ENCODE measurements at places on chromosomes 7 and 10.

GRCh38 chr10:11209830-11210181 is 192.1 kb downstream of the CELF2 start:
- ATAC-seq, result no peak

DNA sequence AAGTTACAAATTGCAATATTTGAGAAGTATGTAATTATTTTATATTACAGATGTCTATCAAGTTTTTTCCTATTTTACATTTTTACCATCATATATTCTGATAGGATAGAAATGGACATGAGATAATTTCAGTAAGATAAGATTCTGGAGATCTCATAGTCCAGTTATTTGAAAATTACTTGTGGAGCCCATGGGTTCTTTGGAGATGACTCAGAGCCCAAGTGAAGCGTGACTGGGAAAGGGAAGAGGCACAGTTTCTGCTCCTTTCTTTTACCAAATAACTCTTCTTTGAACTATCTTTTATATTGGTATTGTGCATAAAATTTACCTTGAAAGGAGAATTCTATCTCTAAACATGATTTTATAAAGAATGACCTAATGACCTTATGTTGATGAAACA is 2.4 kb downstream of the CD36 start:
- ATAC-seq, result peak; percentile 79

DNA sequence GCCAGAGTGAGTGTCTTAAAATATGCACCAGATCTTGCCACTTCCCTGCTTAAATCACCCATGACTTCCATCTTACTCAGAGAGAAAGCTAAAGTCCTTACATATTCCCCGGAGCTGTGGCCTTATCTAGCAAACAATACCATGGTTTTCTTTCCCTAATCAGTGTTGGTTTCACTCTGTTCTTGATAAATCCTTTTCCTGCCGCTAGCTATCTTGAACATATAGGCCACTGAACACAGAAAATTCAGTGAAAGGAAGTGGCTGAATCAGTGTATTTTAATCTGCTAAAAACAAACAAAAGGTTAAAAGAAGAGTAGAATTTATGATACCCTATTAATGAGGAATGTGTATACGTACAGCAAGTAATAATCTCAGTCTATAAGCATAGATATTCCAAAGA is 42.0 kb upstream of the JAZF1 start:
- no peak for ATAC-seq

DNA sequence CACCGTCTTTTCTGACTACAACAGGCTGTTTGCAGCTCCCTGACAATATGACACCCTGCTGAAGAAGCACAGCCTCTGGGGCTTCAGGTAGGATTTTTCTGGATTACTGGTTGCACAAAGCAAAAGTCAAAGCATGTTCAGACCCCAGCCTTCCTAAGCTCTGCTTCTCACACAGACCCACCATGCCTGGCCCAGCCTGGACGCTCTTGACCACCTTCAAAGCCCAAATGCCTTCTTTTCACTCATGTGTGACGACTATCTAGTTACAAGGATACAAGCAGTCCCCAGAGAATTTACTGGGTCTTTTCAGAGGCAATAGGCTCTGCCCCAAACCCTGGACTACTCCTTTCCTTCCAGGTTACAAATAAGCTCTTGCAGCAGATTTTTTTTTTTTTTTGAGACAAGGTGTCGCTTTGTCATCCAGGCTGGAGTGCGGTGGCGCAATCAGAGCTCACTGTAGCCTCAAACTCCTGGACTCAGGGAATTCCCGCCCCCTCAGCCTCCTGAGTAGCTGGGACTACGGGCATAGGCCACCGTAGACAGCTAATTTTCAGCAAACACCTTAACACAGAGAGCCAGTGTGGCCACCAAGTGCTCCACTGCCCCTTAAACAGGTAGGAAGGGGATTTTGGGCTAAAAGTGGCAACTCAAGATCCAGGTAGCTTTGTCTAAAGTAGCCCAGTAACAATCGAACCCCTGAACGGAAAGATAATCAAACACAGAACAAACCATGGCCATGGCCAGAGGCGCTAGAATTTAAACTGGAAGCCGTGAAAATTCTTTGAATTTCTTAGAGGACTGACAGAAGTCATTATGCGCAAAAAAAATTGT is 16.2 kb downstream of the SVIL start:
- peak; percentile 43 for ATAC-seq

DNA sequence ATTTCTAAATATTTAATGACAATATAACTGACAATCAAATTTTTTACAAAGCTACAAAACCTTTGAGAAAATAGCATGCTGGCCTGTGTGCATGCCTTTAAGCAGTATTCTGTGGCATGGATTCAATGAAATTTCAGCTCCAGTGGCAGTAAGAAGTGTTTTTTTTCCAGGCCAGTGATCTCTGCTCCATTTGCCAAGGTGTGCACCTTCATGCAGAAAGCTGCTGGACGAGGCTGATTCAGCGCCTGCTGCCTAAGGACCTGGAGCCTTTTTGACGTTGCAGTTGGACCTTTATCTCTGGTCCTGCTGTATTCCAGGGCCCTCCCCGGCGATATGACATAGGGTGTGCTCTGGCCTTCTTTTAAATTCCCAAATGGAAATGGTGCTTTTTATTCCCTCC is 26.6 kb downstream of the VWC2 start:
- ATAC-seq, result no peak

DNA sequence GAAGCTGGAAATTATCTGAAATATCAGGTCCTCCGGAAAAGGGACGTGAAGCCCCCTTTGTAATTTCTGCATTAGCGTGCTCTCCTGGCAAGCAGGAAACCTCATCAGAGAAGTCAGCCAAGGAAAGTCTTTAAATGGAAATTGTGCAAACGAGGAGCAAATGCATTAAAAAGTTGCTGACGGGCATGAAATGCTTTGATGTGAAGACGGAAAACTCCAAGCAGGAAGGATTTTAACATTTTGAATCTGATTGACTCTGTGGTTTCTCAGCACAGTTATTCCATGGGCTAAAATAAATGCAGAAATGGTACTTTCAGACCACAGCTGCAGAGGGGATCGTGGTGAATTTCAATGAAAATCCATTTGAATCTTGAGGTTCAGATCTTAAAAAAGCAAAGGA is 167.8 kb downstream of the AHR start:
- no peak for ATAC-seq

DNA sequence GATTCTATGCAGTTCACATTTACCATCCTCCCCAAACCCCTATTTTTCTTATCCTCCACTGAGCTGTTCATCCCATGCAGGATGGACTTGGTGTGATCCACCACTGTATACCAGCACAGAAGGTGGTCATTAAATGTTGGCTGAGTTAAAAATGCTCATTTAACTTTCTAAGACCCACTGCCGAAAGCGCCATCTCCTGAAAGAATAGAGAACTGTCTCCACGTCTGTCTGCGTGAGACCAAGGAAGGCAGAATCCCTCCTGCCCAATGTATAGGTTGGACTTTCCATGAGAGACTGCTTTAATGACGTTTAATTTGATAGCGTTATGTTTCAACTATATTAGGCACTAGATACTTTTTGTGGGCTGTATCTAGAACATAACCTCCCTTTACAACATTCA is 124.3 kb downstream of the GPAM start:
- no peak for ATAC-seq

DNA sequence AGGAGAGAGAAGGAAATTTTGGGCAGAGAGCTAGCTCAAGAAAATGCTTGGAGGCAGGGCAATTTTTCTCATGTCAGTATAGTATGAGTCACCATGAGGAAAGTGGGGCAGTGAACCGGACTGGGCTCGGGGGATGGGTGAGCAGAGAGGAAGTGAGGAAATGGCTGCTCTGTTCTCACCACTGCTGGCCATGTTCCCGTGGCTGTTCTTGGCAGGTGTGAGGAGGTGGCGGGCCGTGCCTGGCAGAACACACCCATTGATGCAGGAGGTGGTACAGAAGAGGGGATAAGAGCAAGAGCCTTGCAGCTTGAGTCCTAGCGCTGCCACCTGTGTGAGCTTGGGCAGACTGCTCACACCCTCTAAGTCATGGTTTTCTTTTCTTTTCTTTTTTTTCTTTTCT is 304.4 kb upstream of the LYZL1 start:
- ATAC-seq, result peak; percentile 57
